ENCODE measurements at places on chromosomes 6 and 20.

GRCh38 chr6:170068496-170068895 is 222.4 kb downstream of the DLL1 start:
- DNase-seq, result no peak

- DNase-seq, result no peak
Observed at GRCh38 chr6:150231525-150231850, 88.6 kb downstream of the PPP1R14C start.

DNA sequence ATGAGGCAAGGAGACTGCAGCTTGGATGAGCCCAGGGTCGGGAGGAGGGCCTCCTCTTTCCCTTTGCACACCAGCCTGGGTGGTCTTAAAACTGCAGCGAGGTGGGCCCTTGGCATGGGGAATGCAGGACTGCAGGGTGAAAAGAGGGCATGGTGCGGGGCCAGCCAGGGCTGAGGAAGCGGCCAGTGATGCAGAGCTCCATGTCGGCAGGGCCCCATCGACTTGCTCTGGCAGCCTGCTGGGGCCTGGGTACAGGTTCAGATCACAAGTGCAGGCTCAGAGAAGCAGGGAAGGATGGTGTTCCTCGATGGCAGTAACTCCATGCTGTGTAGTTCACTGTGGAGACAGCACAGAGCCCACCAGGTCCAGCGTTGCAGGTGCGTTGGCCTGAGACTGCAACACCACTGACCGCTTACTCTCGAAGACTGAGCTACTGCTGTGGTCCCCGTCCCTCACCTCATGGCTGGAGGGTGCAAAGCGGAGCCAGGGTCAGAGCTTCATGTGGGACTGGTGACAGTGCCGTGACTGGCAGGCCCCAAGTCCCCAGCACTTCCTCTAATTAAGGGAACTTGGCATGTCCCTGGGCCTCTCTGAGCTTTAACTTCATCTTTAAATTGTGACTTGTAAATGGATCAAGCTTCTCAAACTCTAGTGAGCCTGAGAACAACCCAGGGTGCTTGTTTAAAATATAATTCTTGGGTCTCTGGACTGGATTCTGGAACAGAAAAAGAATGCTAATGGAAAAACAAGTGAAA is 223.2 kb downstream of the SYNDIG1 start:
- no peak for DNase-seq

- no peak for DNase-seq
Observed at GRCh38 chr6:140718021-140718420, 1343.6 kb upstream of the CITED2 start.

Data from GF-D8 (cell line).